ENCODE measurements at places on chromosomes 13 and 19. TPM values are rescaled to one million over a fixed set of nuclear protein-coding genes. Genes with fewer than 3 reads are reported as not detected.

CLC gene
- total RNA-seq = not detected

ZNF730 gene
- total RNA-seq = not detected

DACH1 gene
- total RNA-seq = 6.3 TPM

RASA3 gene
- 16.6 TPM for total RNA-seq

MAP4K1 gene
- 2.8 TPM for total RNA-seq
